ENCODE measurements at places on chromosomes 7 and 10. TPM values are rescaled to one million over a fixed set of nuclear protein-coding genes. Genes with fewer than 3 reads are reported as not detected.
A peak's percentile ranks its signal among the peaks of the same experiment; 100 is the strongest.

- no peak for DNase-seq
Observed at GRCh38 chr7:158313931-158314330, 273.7 kb downstream of the PTPRN2 start.

The TRIM74 gene
- total RNA-seq, result 1.6 TPM

DNA sequence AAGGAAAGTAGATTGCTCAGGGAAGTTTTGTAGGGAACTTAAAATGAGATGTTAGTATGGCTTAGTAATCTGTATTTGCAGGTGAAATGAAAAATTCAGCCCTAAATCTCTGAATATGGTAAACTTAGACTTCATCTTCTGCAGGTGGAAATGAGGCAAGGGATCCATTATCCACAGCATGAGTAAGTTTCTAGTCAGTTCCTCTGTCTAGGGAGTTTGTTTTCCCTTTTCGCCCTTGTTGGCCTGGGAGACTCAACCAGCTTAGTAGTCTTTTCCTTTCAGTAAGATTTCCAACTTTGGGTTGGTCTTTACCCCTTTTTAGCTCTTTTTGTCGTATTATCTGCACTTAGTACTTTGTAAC lies 65.6 kb downstream of the ZEB1 start:
- DNase-seq, result no peak

DNA sequence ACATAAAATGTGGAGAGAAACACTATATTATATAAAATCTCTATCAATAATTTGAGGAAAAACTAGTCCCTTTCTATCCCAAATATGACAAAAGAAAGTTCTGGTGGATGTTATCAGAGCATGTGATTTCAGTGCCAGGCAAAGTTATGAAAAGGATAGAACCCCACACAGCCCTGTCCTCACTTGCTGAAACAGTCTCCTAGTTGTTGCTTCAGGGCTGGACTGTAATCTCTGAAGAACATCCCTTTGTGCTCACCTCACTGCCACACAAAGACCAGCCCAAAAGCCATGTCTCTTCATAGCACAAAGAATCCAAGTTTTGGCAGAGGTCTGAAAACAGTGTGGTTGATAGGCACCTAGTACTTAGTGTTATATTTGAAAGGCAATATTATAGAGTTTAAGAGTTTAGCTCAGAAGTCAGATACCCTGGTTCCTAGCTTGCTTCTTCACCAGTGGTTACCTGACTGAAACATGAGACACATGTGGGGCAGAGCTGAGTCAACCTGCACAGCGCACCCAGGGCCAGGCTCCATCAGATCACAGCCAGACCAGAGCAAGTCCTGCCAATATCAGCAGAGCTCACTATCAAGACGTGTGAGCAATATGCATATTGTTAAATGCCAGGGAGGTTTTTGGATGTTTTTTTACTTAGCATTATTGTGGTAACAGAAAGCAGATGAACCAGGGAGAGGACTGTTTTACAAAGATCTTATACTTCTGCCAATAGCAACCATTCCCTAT lies 25.0 kb downstream of the CYP3A7 start:
- no peak for DNase-seq

DNA sequence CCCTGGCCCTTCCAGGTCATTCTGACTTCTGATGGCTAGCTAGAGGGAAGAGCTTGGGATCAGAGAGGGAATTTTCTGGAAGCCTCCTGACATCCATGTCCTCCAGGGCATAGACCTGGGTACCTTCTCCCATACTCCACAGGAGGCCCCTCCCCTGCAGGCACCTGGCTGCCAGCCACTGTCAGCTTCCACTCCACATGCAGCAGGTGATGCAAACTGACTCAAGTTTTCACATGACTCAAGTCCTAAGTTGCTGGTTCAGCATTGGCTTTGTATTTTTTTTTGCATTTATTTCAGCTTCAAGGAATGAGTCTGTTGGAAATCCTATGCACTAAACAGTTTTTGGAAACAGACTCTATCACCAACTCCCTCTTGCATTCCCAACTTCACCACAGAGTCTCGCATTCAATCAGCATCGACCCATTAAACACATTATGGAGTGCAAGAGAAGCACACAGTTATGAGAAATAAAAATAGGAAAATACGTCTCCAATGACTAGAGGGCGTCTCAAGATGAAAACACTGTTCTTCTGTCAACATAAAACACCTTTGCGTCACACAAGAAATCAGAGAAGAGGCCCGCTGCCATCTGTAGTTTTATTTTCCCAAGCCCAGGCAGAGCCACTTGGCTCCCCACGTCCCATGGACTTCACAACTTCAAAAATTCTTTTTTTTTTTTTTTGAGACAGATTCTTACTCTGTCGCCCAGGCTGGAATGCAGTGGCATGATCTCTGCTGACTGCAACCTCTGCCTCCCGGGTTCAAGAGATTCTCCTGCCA lies 362.6 kb upstream of the MGMT start:
- DNase-seq, result no peak

DNA sequence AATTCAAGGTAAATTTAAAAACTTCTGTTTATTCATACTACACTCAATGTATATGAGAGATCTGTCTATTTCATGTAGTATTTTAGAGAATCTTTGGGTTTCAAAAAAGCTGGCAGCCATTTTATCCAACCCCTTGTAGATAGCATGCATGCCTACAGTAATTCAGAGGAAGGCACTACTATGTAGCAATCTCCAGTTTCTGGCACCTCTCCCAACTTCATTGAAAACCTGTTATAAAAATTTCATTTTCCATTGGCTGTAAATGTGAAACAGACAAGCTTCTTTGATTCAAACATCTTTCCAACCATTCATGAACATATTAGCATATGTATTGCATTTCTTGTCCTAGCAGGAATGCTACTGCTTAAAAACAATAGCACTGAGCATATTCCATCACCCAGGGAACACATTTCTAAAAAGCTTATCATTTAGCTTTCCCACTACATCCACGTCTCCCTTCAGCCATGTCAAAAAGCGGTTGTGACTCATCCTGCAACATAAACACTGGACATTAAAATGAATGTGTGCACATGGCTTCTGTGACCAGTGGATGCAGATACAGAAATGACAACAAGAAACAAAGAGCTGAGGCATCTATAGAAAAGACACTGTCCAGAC lies 330.4 kb upstream of the AOAH start:
- no peak for DNase-seq

DNA sequence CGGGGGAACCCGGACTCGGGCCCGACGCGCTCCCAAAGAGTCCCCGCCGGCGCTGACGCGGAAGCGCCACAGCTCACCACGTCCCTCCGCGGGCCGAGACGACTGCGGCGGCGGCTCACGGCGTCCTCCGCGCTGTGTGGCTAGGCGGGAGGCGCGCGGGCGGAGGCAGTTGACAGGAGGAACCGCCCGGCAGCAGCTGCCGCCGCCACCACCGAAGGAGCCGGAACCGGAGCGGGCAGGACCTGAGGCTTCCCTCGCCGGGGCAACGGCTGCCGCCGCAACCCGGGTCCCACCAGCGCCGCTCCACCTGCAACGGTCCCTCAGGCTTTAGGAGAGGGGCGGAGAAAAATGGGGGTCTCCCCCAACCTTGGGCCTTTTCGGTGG lies 334 bp downstream of the ZNF800 start:
- DNase-seq, result peak; percentile 87

GRCh38 chr7:105590793-105591192 lies 9.5 kb upstream of the EFCAB10 start:
- no peak for DNase-seq

DNA sequence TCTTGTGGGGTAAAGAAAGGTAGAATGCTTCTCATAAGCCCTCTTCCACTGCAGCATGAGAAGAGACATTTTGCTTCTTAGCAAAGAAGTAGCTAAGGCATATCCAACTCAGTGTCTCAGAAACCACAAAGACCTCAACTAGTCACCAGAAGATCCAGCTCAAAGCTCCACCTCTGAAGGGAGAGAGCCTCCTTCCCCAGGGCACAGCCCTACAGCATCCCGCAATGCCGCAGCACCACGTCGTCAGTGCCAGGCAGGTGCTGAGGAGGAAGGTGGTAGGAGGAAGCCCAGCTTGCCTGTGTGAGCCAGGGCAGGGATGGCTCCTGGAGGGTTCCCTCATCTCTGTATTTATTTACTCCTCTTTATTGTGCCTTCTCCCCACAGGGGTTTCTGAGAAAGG lies 385.6 kb upstream of the NPVF start:
- DNase-seq, result no peak

Data from B cell (primary cell).